ENCODE measurements at places on chromosomes 2 and 18.

- DNase-seq: no peak
These were observed 47.6 kb downstream of the COL5A2 start for GRCh38 chr2:189131991-189132390.

DNA sequence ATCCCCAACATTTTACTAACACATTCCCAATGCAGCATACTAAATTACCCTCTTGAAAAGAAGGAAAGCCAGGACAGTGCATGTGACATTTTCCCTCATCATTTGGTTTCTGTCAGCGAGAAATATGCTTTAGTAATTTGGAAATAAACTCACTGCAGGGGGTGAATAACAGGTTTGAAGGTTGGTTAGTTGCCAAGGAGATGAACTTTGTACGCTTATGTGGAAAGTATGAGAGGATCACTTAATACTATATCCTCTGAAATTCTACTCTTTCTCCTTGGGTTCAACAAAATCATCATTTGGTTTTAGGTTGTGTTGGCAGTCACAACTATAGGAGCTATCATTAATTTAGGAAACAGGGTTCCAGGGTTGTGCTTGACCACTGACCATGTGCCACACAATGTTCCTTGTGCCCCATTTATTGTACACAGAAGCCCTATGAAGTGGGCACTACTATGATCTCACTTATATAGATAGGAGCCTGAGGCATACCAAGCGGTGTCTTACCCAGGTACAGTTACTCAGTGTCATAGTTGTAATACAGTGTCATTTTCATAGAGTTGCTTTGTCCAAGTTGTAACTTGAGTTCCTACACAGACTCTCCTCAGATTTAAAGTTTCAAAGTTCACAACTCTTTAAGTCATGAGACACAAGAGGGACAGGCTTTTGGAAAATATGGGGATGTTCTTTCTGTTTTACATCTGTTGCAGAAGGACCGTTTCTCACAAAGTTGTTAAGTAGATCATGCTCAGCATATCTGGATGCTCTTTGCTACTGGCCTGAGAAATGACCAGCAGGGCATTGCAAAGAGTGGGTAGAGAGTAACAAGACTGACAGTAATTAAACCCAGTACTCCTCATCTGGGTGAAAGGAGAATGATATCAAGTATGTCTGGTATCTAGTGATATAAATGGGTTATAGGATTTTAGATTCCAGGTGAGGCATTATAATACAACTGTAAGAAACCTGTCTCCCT is 91.8 kb downstream of the MAP4K4 start:
- DNase-seq: no peak

- DNase-seq: no peak
These were observed 54.2 kb downstream of the KCNG2 start for GRCh38 chr18:79851950-79852349.

- no peak for DNase-seq
These were observed 303.9 kb downstream of the ETAA1 start for GRCh38 chr2:67701011-67701410.

GRCh38 chr18:77032181-77032701 is 100.3 kb downstream of the MBP start:
- no peak for DNase-seq

- DNase-seq: no peak
These were observed 149.7 kb upstream of the KLHL29 start for GRCh38 chr2:23235292-23235691.

GRCh38 chr18:6653880-6654279 is 75.6 kb upstream of the ARHGAP28 start:
- DNase-seq: no peak

DNA sequence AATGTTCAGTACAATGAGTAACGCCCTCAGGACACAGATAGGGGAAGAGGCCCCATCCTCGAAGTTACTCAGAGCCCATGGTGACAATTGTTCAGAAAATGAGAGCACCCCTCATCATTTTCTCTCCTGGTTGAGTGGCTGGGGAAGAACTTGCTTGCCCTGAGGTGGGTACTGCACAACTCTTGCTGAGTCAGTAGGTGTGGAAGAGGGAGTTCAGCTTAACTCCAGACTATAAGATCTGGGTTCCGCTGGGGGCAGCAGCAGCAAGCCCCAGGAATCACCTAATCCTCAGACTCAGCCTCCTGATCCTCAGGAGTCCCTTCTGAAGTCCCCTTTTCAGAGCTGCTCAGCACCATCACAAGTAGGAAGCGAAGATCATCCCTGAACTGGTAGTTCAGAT is 123.7 kb downstream of the PIEZO2 start:
- no peak for DNase-seq

GRCh38 chr2:198762441-198762840 is 695.3 kb downstream of the SATB2 start:
- DNase-seq: no peak

GRCh38 chr2:102082571-102083392 is 59.8 kb upstream of the IL1R1 start:
- DNase-seq: no peak

GRCh38 chr18:59001721-59002120 is 137.0 kb downstream of the ZNF532 start:
- no peak for DNase-seq

GRCh38 chr2:163878718-163879117 is 142.9 kb upstream of the FIGN start:
- DNase-seq: no peak

DNA sequence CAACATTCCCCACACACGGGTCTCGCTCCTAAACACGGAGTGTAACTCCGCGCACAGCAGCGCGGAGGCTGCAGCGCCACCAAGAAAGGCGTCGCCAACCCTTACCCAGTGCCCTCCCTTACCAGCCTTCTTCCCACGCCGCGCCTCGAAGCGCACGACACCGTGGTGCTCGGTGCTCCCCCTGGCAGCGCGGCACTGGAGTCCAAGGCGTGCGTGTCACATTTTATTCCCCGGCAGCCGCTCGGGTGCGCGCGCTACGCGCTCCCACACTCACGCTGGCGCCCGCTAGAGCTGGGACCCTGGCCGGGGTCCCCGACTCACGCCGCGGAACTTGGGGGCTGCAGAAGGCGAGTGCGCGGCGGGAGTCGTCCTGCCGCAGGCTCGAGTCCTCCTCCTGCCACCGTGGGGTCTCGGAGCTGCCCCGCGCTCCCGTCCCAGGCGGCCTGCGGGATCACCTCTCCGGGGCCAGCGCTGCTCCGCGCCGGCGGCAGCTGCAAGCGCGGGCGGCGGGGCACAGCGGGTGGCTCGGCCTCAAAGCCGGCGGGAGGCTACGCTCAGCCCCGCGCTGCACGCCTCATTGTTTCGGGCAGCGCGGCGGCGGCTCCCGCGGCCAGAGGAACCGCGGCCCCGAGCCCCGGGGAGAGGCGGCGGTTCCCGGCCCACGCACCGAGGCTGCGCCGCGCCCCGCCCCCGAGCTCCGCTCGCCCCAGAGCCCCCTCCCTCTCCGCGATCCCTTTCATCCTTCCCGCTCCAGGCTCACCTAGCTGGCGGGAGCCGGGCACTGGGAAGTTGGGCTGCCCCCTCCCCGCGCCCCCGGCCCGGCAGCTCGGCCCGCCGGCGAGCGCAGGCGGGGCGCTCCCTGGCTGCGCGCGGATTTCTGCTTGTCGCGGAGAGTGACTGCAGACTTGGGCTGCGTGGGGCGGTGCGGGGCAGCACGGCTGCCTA is at the start of gene ST6GAL2:
ST6GAL2 (minus strand) TSS at position 197 of the 945 bp plus-strand sequence. CDS start 42,190 bp downstream, outside the sequence.
- no peak for DNase-seq

GRCh38 chr2:179655627-179656026 is 205.8 kb downstream of the ZNF385B start:
- no peak for DNase-seq
